ENCODE measurements at places on chromosomes 12 and 14.

GRCh38 chr14:61588419-61588901, 106.9 kb upstream of the HIF1A start:
- DNase-seq = no peak

GRCh38 chr12:131808744-131809371, 19.3 kb upstream of the MMP17 start:
- DNase-seq = no peak

DNA sequence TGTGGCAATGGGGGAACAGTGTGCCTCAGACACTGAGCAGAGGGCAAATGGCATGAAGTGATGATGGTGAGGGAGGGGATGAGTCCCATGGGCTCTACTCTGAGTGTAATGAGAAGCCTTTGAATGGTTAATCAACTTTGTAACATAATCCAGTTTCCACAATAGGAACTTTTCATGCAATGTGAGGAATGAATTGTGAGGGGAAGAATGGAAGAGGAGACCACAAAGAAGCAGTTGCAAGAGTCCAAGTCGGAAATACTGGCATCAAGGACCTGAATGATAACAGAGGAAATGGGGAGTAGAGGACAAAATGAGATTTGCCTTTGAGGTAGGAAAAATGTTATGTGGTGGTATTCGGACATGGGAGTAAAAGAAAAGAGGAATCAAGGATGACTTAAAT, 476.9 kb upstream of the PRICKLE1 start:
- DNase-seq = no peak

GRCh38 chr14:105303949-105304348, 3.1 kb upstream of the BRF1 start:
- DNase-seq = peak; percentile 24

DNA sequence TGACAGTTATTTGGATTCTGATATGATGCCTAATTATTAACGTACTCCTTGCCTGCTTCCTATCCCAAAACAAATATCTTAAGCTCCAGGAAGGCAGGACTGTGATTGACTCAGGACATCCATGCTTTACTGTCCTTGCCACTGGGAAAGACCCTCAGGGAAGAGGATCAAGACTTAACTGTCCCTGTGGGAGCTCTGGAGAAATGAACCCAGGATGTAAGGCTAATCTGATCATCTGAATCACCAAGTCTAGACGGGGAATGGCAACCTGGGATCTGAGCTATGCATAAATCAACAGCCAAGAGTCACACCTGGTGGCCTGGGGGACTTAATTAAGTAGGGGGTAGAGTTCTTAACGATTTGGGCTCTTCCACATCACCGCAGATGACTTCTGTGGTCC, 153.2 kb upstream of the BCL2L14 start:
- no peak for DNase-seq

- peak; percentile 58 for DNase-seq
Measured at GRCh38 chr14:61461808-61462275, 140.5 kb downstream of the PRKCH start.

DNA sequence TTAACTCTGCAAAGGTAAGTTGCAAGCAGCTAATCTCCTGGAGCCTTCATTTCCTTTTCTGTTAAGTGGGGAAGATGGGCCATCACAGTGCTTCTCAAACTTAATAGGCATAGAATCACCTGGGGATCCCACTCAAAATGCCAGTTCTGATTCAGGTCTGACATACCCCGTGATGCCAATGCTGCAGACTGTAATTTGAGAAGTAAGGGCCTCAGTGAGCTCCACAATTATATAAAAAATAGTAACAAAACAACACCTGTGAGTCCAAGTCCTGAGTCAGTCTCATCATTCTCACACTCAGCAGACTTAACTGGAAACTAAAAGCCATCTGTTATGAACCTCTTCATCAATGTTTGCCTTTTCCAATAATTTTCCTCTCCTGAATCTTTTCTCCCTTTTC, 10.8 kb upstream of the PSMA6 start:
- no peak for DNase-seq

DNA sequence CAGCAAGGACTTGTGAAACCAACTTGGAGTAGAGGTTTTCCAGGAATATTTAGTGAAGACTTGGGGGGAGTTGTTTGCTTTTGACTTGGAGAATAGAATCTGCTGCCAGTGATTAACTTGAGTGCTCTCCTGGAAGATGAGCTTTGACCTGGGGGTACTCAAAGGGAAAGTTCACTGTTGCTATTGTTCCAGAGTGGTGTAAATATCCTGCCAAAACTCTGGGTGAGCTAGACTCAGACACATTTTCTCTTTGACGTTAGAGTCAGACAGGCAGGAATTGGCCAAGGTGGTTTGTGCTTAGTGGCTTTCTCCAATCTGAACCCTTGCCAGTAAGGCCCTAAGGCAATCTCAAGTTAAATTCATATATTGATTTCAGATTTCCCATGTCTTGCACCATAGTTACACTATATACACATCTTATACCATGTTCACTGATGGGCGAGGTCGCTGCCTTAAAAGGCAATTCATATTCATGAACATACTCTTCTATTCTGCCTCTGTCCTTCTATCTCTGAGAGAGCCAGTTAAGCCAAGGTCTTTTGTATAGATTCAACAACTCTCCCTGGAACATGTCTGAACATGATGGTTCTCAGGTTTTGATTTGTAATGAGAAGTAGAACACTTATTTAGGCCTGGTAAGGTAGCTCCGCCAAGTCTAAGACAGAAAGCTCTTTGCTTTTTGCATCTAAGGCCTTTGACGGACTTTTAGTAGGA, 204.6 kb upstream of the SLC38A2 start:
- DNase-seq = no peak

GRCh38 chr14:100059438-100059781, 5.8 kb upstream of the EVL start:
- DNase-seq = no peak

- peak; percentile 61 for DNase-seq
Measured at GRCh38 chr12:25583545-25583944, 30.5 kb upstream of the LMNTD1 start.

DNA sequence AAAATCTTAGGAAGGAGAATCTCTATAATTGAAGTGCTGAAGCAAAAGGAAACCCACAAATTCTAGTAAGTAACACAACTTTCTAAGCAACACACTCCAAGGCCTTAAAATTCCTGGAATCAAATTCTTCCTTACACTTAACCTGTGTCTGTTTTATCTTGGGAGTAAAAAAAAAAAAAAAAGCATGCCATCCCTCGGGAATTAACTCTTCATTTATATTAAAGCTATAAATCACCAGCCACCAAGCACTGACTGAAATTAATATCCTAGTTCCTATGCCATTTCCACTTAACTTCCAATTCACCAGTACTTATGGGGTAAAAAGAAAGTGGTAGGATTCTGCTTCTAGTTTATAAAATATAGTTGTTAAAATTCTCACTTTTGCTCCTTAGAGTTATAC, 238.1 kb downstream of the SLC25A21 start:
- DNase-seq = no peak

DNA sequence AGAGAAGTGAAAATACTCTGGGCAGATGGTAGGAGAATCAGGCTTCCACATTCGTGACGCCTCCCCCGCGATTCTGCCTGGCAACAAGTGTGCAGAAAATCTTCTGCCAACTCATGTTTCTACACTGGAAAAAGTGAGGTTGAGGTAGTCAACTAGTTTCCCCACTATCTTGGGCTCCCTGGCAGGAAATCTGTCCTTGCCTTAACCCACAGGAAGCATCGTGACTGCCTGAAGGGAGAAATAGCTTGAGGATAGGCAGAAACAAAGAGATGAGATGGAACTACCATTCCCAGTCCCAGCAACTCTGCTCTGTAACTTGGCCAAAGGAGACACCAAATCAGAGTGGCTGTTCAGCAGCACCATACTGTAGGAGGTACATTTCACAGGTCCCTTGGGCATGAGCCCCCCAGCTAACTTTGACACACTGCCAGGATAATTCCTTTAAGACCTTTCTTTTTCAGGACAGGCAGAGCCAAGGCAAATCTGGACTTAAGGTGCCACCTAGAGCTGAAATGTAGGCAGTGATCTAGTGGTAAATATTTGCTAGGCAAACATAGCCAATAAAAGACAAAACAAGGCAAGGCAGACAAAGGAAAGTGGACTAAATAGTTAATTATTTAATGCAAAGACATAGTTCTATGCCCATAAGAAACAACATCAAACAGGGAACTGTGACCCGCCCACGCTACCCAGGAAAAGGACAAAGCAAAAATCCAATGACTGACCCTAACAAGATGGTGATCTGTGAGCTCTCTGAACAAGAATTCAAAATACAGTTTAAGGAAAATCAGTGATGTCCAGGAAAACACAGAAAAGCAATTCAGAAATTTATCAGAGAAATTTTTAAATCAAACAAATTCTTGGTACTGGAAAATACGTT, 205.1 kb downstream of the PTPRO start:
- DNase-seq = no peak

- DNase-seq = peak; percentile 22
Measured at GRCh38 chr12:31215518-31216232, 110.3 kb downstream of the SINHCAF start.

DNA sequence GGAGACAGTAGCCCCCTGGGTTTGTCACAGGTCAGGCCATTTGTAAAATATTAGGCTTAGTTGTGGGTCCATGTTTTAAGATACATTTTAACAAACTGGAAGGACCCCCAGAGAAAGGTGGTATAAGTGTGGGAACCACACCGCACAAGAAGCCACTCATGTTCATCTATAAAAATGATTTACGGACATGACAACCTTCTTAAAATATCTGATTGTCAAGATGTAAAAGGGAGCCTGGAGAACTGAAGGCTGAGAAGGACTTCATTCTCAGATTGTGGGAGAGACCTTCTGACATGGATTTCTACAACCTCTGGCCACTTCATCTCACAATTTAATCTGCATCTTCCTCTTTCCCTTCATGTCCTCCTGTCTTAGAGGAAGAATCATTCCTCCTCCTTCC, 102.4 kb downstream of the VCPKMT start:
- no peak for DNase-seq

DNA sequence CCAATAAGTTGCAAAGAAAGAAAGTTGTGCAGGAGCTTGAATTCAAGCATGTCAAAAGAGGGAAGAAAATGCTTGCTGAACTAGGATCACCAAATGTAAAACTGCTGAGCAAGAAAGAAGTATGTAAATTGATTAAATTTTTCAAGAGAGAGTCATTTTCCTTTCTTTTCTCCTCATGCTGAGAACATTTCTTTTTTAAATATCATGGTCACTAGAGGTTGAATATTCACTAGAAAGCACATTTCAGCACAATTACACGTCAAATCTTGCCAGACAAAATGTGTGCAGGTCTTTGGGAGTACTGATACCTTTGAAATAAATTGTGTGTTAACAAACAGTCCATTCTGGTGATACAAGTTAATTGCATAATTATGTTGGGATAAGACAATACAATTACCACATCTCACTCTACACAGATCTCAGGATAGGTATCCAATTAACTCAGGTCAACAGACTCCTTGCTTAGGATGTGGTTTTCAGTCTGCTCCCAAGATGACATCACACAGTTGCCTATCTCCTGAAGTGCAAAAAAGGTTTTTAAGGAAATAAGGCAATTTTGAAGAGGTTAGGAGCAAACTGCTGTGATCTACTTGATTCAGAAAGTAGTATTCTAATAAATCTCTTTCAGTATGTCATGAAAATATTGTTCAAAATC, 862.2 kb downstream of the RPS29 start:
- DNase-seq = no peak

DNA sequence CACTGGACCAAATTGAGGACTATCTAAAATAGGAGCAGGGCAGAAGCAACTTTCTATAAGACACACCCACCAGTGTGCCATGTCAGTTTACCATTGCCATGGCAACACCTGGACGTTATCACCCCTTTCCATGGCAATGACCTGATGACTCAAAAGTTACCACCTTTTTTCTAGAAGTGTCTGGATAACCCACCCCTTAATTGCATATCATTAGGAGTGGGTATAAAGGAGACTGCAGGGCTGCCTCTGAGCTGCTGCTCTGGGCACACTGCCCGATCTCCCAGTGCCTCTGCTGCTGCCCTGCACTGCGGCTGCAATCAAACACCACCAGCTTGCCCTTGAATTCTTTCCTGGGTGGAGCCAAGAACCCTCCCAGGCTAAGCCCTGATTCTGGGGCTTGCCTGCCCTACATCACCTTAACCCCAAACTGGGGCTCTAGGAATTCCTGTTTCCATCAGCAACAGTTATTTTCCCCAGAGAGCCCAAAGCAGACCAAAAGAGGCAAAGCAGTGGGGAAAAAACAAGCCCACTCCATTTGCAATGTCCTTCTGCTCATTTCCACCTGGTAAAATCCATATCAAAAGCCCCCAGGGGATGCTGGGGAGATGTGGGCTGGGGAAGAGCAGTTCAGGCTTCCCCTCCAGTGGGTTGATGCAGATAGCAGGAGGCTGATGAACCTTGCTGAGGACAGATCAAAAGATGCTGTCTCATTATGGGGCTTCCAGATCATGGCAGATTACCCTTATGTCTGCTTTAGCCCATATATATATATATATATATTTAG, 129.5 kb upstream of the NCOR2 start:
- no peak for DNase-seq

DNA sequence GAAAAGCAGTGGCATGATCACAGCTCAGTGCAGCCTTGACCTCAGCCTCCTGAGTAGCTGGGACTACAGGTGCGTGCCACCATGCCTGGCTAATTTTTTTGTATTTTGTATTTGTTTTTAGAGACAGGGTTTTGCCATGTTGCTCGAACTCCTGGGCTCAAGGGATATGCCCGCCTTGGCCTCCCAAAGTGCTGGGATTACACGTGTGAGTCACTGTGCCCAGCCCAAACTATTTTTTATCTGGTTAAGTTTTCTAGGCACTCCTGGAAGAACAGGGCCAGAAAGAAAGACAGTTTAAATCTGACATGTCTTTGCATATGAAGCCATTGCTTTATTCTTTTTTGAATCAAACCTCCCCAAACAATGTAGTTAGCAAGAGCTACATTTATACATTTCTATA, 27.5 kb upstream of the PTGR2 start:
- no peak for DNase-seq

- no peak for DNase-seq
Measured at GRCh38 chr12:95141310-95141709, 67.9 kb upstream of the NR2C1 start.

DNA sequence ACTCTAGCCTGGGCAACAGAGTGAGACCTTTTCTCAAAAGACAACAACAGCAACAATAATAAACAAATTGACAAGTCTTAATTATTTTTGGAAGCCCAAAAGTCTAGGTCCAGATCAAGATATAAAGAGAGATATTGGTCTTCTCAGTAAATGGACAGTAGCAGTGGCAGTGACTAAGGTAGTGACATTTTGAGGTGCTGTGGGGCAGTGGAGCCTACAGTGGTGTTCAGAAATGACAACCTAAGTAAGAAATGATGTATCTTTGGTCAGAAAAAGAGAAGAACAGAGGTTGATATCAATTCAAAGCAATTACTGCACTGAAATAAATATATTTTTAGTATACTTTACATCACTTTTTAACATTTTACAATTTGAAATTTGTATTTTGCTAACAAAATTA, 20.7 kb downstream of the METTL25 start:
- no peak for DNase-seq

Measured in D341Med (cell line).